Posterior cingulate gyrus (tissue), 11 donors: ENCODE measurements at places on chromosomes 7 and 10.
A peak's percentile ranks its signal among the peaks of the same experiment; 100 is the strongest.

GRCh38 chr10:73225518-73225917 is 21.5 kb downstream of the DNAJC9 start:
- DNase-seq, result no peak

- no peak for DNase-seq
Measured at GRCh38 chr10:30537586-30537985, 92.0 kb downstream of the LYZL2 start.

- no peak for DNase-seq
Measured at GRCh38 chr10:113872139-113873030, 17.9 kb downstream of the NHLRC2 start.

- no peak for DNase-seq
Measured at GRCh38 chr7:130781346-130781745, 47.3 kb upstream of the KLF14 start.

- DNase-seq, result no peak
Measured at GRCh38 chr7:32416846-32417245, 73.3 kb downstream of the LSM5 start.

DNA sequence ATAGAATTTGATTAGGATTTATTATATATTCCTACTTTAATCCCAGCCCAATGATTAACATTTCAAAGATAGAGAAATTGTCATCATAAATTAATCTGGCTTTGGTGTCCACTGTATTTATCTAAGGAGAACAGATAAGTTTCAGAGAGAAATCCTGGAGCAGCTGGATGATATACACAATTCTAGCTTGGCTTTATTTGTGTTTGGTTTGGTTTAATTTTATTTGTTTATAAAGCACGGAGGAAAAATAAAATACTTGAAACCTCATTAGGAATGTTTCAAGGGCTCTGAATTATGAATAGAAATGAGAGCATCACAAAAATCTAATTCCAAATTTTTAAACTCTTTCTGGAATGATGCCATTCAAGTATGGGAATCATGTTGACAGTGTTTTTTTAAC is 42.1 kb downstream of the SEMA3D start:
- no peak for DNase-seq

- DNase-seq, result no peak
Measured at GRCh38 chr7:109126404-109127050, 556.9 kb downstream of the DNAJB9 start.

DNA sequence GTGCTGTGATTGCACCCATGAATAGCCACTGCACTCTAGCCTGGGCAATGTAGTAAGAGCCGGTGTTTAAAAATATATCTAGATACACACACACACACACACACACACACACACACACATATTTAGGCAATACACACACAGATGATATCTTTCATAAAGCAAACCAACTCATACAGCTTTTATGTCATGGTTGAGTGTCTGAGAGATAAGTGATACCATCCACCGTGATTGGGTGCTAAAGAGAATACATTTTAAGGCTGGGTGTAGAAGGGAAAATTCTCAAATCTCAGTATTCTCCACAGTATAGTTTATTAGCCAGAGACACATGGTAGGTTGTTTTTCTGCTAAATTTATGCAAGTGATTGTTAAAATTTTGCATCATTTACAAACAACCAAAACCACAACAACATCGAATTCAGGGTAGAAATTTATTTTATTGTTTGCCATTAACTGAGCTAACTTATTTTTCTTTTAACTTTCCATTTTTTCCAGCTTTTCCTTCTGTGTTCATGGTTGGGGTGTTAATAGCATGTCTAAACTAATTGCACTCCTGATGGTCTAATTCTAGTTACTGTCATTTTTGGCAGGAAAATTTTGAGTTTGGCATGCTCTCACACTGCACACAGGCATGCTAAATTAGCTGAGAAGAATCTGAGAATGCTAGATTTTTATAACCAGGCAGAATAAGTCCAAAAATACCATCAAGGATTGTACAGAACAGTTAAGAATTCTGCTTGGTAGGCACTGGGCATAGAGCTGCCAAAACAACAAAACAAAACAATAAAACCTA is 57.9 kb upstream of the SYPL1 start:
- no peak for DNase-seq

GRCh38 chr7:158952776-158953175 is 96.4 kb downstream of the DYNC2I1 start:
- DNase-seq, result no peak

- no peak for DNase-seq
Measured at GRCh38 chr10:100391163-100392002, 44.4 kb downstream of the SCD start.

- no peak for DNase-seq
Measured at GRCh38 chr7:25356534-25357151, 128.4 kb upstream of the NPVF start.

DNA sequence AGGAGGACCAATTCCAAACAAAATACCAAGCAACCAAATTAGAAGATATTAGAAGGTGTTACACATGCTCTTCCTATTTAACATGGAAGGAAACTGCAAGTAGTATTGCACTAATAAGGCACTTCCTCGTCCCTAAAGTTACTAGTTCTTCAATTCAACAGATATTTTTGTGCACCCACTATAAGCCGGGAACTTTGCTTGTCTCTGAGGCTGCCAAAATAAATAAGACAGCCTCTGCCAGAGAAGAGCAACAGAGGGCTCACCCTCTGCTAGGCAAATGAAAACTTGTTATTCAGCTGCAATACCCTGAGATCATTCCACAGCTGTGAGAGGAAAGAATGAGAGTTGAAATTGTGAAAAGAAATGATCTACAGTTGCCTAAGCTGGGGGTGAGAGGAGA is 37.4 kb upstream of the GSAP start:
- DNase-seq, result no peak

GRCh38 chr10:103936022-103936421 is 18.0 kb upstream of the STN1 start:
- peak; percentile 62 for DNase-seq

GRCh38 chr10:20596911-20597310 is 300.2 kb downstream of the NEBL start:
- no peak for DNase-seq

- DNase-seq, result peak; percentile 81
Measured at GRCh38 chr7:143389316-143390103, 8.4 kb downstream of the ZYX start.

GRCh38 chr10:30861221-30861620 is 170.4 kb downstream of the ZNF438 start:
- DNase-seq, result no peak

GRCh38 chr10:12973149-12973718 is 28.3 kb downstream of the CCDC3 start:
- peak; percentile 53 for DNase-seq

DNA sequence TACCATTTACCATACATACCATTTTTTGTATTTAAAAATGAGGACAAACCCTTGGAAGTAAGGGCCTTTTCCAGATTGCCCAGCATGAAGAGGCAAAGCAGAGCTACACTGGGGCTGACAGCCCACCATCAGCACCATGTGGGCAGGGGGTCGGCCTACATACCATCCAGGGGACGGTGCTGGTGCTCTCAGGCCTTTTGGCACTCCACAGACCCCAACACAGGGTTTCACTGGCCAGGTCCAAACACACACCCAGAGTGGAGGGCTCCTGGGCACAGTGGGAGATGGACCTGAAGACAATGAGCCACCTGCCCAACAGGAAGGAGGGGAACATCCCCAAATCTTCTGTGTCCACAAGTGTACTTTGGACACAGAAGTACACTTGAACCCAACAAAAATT is 69.2 kb upstream of the CAMK2B start:
- no peak for DNase-seq

- peak; percentile 47 for DNase-seq
Measured at GRCh38 chr10:124869941-124870340, 68.3 kb downstream of the ABRAXAS2 start.

DNA sequence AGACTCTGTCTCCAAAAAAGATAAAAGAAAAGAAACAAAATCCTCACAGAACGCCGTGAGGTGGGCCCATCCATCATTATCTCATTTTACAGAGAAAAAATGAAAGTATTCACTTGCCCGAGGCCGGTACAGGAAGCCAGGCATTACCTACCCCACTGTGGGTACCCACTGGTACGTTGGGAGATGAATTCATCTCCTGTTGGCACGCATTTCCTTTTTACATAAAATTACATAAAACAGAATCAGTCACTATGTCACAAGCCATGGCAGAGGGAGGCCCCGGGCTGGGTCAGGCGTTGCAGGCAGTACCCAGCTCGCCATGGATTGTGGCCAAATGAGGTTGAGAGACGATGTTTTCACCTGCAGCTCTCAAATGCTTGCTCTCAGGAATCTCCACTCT is 38.6 kb upstream of the TNRC18 start:
- DNase-seq, result no peak

- no peak for DNase-seq
Measured at GRCh38 chr7:27382307-27382706, 139.7 kb downstream of the EVX1 start.

DNA sequence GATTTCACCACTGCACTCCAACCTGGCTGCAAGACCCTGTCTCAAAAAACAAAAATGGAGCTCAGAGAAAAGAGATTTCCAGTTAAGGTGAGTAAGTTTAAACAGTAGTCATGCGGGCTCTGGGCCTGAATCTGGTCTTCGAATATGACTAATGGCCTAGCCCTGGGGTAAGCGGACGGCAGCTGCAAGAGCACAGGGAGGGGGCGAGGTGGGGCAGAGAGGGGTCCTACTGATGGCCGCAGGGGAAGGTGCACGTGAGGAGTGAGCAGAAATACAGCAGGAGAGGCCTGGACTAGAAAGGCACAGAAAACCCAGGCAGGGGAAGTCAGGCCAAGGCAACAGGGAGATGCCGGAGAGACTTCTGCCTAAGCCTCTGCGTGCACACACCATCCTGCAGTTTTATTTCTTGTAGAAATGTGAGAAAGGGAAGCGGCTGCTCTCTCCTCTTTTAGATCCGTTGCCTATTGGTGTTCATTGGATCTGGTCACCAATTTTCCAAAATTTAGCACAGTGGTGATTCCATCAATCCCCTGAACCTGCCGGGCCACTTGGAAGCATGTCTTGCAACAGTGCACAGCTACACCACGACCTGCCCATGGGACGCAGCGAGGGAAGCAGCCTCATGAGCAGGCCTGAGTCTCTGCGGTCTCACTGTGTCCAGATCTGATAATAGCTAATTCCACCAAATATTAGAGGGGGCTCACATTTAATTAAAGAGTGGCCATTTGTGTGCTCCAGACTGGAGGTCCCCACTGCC is 139.0 kb downstream of the PAXIP1 start:
- peak; percentile 45 for DNase-seq

GRCh38 chr7:111753968-111754367 is 191.7 kb upstream of the IMMP2L start:
- DNase-seq, result no peak

GRCh38 chr7:104790440-104790839 is 223.6 kb upstream of the KMT2E start:
- DNase-seq, result no peak

DNA sequence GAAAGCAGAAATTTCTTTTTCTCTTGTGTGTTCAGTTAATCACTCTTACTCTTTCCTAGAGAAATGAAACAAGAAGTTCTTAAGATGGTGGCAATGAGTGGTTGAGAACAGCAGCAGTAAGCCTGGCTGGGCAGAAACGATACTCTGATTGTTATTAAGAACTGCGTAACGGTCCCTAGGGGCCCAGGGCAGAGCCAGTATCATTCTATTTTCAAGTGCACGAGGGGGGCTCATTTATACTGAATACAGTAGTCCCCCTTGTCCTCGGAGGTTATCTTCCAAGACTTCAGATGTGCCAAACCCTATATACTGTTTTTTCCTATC is 64.9 kb downstream of the EEPD1 start:
- no peak for DNase-seq

- DNase-seq, result no peak
Measured at GRCh38 chr10:126407831-126408230, 19.6 kb upstream of the ADAM12 start.

DNA sequence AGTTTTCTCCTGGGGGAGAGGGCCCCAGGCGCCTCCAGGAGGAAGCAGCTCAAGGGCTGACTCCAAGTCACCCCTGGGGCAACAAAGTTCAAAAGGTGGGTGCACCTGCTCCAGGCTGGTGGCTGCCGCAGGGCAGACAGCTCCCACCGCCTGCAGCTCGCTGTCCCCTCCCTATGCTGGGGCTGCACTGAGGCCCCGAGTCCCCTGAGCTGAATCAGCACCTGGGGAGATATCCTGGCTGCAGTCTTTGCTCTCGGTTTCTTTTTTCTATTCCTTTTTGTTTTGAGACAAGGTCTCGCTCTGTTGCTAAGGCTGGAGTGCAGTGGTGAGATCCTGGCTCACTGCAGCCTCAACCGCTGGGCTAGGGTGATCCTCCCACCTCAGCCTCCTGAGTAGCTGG is 183.4 kb downstream of the DNAJB6 start:
- no peak for DNase-seq
